SW480 (cell line): ENCODE measurements at places on chromosomes 1 and 21.

- DNase-seq, result no peak
Measured at GRCh38 chr1:97824624-97825023, 96.2 kb downstream of the DPYD start.

- DNase-seq, result no peak
Measured at GRCh38 chr1:84344286-84344685, 42.8 kb downstream of the SAMD13 start.

GRCh38 chr1:62247391-62248168 is 52.9 kb downstream of the L1TD1 start:
- no peak for DNase-seq

DNA sequence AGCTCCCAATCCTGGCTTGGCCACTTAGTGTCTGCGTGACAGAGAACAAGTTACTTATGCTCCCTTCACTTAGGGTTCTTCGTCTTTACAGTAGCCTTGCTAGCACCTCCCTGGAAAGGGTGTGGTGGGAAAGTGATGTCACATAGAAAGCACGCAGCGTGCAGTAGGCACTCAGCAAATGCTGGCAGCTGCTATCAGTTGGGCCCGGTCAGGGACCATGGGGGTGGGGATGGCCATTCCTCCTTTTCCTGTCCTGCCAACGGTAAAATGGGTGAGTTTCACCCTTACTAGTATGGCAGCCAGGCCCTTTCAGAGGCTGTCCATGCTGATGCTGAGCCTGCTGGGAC is 6.2 kb upstream of the KCNA10 start:
- no peak for DNase-seq

GRCh38 chr1:166166698-166167571 is at the start of gene FAM78B:
Gene FAM78B, minus strand, starts transcription at chr1:166167001. Its CDS starts 753 bp downstream, at chr1:166166248.
- DNase-seq, result peak; percentile 75

DNA sequence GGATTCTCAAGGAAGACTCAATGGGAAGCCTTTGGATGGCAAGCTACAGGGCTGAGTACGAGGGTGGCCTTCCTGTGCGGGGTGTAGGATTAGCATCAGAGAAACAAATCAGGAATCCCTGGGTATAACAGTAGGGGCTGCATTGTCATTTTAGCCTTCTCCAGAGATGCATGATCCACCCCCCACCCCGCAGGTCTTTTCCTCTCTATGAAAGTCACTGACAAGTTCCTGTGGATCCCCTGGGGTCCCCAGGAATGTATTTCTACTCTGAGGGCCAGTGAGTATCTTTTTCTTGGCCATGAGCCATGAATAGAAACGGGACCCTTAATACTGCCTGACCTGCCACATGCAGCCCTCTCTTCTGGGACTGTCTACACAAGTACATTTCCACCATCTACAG is 473.0 kb upstream of the VAMP3 start:
- no peak for DNase-seq

- no peak for DNase-seq
Measured at GRCh38 chr1:53026254-53026653, 35.8 kb upstream of the PODN start.

GRCh38 chr1:216907100-216907499 is 183.9 kb upstream of the ESRRG start:
- DNase-seq, result no peak

DNA sequence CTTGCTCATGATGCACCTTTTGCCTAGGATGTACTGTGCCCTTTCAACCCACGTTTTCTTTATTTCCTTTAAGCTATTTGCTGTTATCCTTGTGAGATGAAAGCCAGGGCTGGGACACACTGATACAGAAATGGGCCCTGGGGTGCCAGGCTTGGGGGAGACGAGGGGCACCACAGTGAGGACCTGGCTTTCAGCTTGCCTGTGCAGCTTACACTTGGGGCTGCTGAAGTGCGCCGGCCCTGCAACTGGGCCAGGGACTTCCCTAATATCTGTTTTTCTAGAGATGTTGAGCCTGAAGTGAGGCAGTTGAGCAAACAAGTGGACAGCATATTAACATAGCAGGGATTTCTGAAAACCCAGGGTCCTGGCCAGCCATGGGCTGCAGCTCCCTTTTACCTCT is 42.5 kb upstream of the SLC19A1 start:
- no peak for DNase-seq

DNA sequence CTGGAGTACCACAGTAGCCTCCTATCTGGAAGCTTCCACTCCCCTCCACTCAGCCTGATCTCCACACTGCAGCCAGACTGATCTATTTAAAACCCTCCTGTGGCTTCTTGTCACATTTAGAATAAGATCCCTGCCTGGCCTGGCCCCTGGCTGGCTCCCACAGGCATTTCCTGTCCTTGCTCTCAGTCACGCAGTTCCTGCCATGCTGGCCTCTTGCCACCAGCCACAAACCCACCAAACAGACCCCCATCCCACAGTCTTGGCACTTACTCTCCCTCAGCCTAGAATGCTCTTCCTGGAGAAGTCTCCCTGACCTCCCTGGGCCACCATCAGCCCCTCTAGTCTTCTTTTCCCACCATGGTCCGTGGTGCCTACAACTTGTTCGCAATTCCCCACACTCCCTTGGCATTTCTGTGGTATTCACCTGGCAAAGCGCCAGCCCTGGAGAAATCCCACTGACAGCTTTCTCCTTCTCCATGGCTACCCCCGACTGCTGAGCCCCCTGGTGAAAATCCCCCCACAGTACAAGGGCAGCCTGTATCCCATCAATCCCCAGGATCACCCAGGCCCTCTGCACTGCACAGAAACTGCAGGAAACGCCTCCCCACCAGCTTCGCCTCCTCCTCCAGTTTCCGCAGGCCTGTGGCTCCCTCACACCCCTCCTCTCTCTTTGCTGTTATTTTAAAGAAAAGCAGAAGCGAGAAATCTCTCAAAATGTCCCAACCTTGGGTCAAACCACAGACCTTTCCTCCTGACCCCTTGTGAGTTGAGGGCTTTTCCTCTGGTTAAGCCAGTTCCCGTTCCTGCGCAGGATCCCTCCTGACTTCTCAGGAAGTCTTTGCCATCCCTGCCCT is 94.5 kb downstream of the SYT2 start:
- peak; percentile 50 for DNase-seq

DNA sequence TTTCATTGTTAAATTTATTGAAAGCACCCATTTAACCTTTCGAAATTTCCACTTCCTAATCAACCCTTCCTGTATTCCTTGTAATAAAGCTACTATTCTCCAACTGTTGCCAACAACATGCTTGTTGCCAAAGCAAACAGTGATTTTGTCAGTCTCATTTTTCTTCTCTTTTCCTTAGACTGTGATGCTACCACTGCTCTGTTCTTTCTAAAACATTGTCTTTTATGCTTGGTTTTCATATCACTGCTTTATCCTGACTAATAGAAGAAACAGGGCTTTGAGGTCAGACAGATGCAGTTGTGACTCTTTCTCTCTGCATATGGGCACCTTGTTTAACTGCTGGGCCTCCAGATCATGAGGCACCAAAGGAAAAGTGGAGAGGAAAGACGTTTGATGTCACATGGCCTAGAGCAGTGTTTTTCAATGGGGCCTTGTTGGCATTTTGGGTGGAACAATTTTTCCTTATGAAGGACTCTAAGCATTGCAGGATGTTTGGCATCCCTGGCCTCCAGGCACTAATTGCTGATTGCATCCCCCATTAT is 56.1 kb downstream of the HMCN1 start:
- DNase-seq, result no peak

- DNase-seq, result no peak
Measured at GRCh38 chr1:159228554-159228953, 23.9 kb downstream of the ACKR1 start.
